Activated T-cell treated with anti-CD3 and anti-CD28 coated beads, Interleukin-2, amount 50 U/mL, for 72 hours (primary cell): ENCODE measurements at places on chromosomes 3 and 15. TPM values are rescaled to one million over a fixed set of nuclear protein-coding genes. Genes with fewer than 3 reads are reported as not detected.

The GOLGA6L9 gene
- 4.9 TPM for total RNA-seq

The THSD4 gene
- not detected for total RNA-seq

The IQCF2 gene
- total RNA-seq: not detected

The RPL32 gene
- 2,781 TPM for total RNA-seq

The ZBTB20 gene
- total RNA-seq: 19.8 TPM

The TIGIT gene
- total RNA-seq: 77.2 TPM

The PDZRN3 gene
- not detected for total RNA-seq

The CCR8 gene
- 1.7 TPM for total RNA-seq

The DVL3 gene
- total RNA-seq: 45.9 TPM

The RHCG gene
- total RNA-seq: not detected

The LMCD1 gene
- total RNA-seq: 2.2 TPM

The SLTM gene
- 114 TPM for total RNA-seq

The DZIP1L gene
- 0.23 TPM for total RNA-seq

The CYP1A2 gene
- total RNA-seq: not detected

The KLHL25 gene
- 6.2 TPM for total RNA-seq

The CFAP20DC gene
- total RNA-seq: 2.0 TPM
